ENCODE measurements at places on chromosomes 11 and 22. TPM values are rescaled to one million over a fixed set of nuclear protein-coding genes. Genes with fewer than 3 reads are reported as not detected.

DNA sequence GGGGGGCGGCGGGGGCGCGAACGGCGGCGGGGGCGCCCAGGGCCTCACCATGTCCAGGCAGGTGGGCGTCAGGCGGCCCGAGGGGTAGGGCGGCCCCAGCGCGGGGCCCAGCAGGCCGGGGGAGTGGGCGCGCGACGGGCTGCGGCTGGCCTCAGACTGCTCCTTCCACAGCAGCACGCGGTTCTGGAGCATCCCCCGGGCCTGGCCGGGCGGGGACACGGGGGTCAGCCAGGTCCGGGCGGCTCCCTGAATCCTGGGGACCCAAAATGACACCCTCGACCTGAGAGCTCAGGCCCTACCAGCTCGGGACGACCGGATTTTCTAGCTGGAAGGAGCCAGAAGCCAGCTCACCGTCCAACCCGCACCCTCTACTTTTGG, 5.5 kb upstream of the SLC16A8 start:
- no peak for DNase-seq

- peak; percentile 47 for DNase-seq
These were observed at the start of gene MPPED2 for GRCh38 chr11:30586251-30587144. MPPED2 (minus strand) TSS chr11:30586353; CDS start chr11:30580373, 5,980 bp downstream.

- no peak for DNase-seq
These were observed 1.7 kb upstream of the UCP3 start for GRCh38 chr11:74010306-74011300.

DNA sequence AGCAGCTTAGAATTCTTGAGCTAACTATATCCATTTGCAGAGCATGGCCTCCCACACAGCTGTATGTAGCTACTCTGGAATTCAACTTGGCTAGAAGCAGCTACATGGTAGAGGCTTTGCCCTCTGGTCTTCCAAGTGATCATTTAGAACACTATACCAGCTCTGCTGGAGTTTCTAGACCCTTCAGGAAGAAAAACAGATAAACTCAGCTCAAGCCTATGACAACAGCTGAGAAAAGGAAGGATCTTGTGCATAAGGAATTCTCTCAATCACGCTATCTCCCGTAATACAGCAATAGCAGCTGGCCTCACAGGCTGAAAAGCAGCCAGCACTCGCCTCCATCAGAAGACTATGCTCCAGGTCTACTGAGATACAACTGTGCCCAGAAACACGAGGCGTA, 50.6 kb upstream of the APOA1 start:
- DNase-seq: no peak

GRCh38 chr11:69084371-69084770, 35.6 kb downstream of the TPCN2 start:
- DNase-seq: no peak

DNA sequence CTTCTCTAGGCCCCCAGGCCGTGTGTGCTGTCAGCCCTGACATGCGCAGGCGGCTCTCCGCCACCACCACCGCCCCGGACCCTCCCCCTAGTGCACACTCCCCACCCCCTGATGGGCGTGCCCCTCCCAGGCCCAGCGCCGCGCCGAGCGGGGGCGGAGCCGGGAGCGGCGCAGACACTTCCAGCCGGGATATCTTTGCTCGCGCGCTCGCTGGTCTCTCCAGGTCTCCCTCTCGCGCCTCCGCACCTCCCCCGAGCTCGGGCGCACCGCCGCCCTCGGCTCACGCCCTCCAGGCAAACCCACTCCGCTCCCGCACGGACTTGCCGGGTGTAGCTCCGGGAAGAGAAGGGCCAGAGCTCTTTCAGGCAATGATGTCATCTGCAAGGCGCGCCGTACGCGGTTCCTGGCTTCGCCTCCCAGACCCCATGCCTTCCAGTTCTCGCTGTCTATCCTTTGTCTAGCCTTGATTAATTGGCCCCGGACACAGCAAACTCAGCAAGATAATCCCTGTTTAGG, at the start of gene SCN3B:
SCN3B (minus strand) TSS at position 59 of the 516 bp plus-strand sequence. CDS start 823 bp downstream, outside the sequence.
- DNase-seq: no peak

DNA sequence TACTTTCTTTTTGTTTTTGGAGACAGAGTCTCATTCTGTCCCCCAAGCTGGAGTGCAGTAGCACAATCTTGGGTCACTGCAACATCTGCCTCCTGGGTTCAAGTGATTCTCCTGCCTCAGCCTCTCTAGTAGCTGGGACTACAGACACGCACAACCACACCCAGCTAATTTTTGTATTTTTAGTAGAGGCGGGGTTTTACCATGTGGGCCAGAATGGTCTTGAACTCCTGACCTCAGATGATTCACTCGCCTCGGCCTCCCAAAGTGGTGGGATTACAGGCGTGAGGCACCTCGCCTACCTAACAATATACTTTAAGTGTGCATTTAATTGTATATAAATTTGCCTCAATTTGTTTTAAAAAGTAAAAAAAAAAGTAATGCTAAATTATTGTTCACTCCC, 38.4 kb downstream of the GRK3 start:
- no peak for DNase-seq

GRCh38 chr22:45580726-45581381, 78.2 kb downstream of the FBLN1 start:
- DNase-seq: no peak

DNA sequence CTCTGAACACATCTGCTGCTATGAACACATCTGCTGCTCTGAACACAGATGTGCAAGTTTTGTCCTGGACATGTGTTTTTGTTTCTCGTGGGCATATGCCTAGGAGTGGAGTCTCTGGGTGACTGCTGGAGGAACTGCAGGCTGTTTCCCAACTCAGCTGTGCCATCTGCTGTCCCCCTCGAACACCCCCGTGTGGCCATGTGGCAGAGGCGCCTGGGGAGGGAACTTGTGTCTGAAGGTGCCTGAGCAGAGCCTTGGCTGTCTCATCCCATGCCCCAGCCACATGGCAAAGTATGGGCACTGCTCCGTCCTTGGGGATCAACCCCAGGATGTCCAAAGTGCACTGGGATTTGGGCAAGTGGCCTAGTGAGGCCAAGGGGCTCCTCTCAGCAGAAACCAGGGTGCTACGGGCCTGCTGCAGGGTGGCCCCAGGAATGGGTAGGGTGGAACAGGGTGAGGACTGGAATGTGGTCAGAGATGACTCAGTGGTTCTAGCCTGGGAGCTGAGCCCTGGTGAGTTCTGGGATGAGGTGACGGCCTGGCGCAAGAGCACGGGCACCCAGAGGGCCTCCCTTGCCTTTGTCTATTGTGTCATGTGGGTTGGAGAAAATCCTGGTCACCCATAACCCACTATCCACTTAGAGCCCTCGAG, 14.7 kb downstream of the GATD1 start:
- no peak for DNase-seq

- DNase-seq: no peak
These were observed 26.1 kb downstream of the CD82 start for GRCh38 chr11:44591557-44591956.

- no peak for DNase-seq
These were observed 5.1 kb downstream of the CHKA start for GRCh38 chr11:68116126-68116525.

GRCh38 chr11:120057595-120058581, 80.0 kb downstream of the TRIM29 start:
- DNase-seq: peak; percentile 34

DNA sequence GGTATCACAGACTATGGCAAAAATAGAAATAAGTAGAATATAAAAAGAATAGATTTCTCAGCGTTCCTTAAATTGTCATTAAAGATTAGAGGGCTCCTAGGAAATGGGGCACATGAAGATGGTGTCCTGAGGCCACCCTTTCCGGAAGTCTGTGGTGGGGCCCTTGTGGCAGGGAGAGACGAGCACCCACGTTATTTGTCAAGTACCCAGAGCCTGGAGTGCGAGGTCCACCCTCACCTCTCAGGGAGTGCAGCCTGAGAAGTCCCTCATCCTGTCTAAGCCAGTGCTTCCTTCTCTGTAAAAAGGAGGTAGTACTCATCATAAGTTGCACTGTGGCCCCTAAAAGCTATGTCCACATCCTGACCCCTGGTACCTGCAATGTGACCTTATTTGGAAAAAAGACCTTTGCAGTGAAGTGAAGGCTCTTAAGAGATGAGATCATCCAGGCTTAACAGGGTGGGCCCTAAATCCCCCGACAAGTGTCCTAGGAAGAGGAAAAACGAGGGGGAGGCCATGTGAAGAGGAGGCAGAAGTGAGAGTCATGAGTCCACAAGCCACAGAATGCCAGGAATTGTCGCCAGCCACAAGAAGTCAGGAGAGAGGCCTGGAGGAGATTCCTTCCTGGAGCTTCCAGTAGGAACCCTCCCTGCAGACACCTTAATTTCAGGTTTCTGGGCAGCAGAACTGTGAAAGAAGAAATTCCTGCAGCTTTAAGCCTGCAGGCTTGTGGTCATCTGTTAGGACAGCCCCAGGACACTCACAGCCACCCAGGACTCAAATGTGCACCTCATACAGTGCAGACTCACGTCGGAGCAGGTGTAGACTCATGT, 76.8 kb upstream of the CCND1 start:
- DNase-seq: no peak

- DNase-seq: no peak
These were observed 17.3 kb upstream of the RAB30 start for GRCh38 chr11:83088965-83089364.

- DNase-seq: peak; percentile 72
These were observed 31.2 kb upstream of the TRIM29 start for GRCh38 chr11:120168960-120169681.

GRCh38 chr11:85697747-85698146, 11.8 kb upstream of the CCDC89 start:
- DNase-seq: no peak

- DNase-seq: no peak
These were observed 24.6 kb upstream of the ACER3 start for GRCh38 chr11:76835928-76836612.

GRCh38 chr11:129333873-129334272, 41.8 kb upstream of the BARX2 start:
- no peak for DNase-seq

DNA sequence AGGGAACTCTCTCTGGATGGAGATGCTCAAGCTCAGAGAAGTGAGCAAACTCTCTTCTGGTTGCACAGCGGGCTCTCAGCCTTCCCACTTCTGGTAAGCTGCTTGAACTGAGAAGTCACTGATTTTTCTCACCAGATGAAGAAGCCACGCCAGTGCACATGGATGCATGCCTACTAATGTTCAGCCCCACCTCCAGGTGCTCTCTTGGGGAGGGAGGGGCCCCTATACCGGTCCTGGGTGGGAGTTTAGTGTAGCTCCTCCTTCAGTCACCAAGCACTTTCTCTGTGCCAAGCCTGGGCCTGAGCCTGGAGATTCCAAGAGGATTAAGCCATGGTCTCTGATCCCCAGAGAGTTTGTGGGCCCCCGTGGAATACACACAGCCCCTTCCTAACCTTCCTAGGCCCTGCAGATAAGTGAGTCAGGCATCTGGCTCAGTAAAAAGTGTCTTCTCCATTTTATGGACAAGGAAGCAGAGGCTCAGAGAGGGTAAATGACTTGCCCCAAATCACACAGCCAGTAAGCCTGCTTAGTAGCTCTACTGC, 142.2 kb downstream of the ST3GAL4 start:
- no peak for DNase-seq

GRCh38 chr11:8253566-8253965, 10.1 kb downstream of the LMO1 start:
- DNase-seq: no peak

The CFAP300 gene
- not detected for total RNA-seq

The NCR3LG1 gene
- 0.35 TPM for total RNA-seq

The ANKRD49 gene
- 4.3 TPM for total RNA-seq

The OTUB1 gene
- 22.8 TPM for total RNA-seq

The CYTH4 gene
- 5.2 TPM for total RNA-seq

The MOGAT2 gene
- total RNA-seq: 172 TPM

The OOSP4B gene
- total RNA-seq: not detected

The BTG4 gene
- total RNA-seq: not detected

The SYT8 gene
- total RNA-seq: 0.30 TPM

The TOLLIP gene
- 128 TPM for total RNA-seq

The C22orf23 gene
- 0.25 TPM for total RNA-seq

The APOL6 gene
- 31.7 TPM for total RNA-seq

The OR52M1 gene
- total RNA-seq: not detected

The RBM14 gene
- 31.5 TPM for total RNA-seq

The MDK gene
- 2.0 TPM for total RNA-seq

The CD3D gene
- 1.6 TPM for total RNA-seq

The PRG3 gene
- total RNA-seq: not detected

The TYR gene
- total RNA-seq: not detected

The PKP3 gene
- total RNA-seq: 1.2 TPM

The BRSK2 gene
- 0.18 TPM for total RNA-seq

The HEPN1 gene
- total RNA-seq: not detected
